ENCODE measurements at places on chromosomes 2 and 18.

- H3K4me3 ChIP-seq: peak overlapping the region; percentile 83
- peak overlapping the region; percentile 94 for H3K27ac ChIP-seq
- peak; percentile 27 for DNase-seq
- H3K27me3 ChIP-seq: no peaks in the 10 kb centered on the region
- no peaks in the 10 kb centered on the region for H3K36me3 ChIP-seq
Measured at GRCh38 chr2:85327160-85327821, 498 bp downstream of the TGOLN2 start.

DNA sequence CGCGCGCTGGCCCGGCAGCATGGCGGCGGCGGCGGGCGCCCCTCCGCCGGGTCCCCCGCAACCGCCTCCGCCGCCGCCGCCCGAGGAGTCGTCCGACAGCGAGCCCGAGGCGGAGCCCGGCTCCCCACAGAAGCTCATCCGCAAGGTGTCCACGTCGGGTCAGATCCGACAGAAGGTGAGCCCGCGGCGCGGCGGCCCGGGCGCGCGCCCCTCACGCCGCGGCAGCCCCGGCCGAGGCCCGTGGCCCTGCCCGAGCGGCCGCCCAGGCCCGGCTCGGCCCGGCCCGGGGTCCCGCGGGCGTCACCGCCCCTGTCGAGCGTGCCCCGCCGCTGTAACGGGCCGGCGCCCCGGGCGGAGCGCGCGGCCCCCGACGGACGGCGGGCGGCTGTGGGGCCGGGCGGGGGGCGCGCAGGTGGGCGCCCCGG, 218 bp downstream of the DGKD start:
- no peak for DNase-seq
- no peaks in the 10 kb centered on the region for H3K27me3 ChIP-seq
- H3K36me3 ChIP-seq: no peaks in the 10 kb centered on the region
- peak overlapping the region; percentile 75 for H3K4me3 ChIP-seq
- H3K27ac ChIP-seq: no peak overlapping the region

GRCh38 chr2:109629867-109630266, 15.7 kb downstream of the SOWAHC start:
- DNase-seq: no peak
- no peaks in the 10 kb centered on the region for H3K4me1 ChIP-seq
- H3K4me3 ChIP-seq: no peak overlapping the region
- no peak overlapping the region for H3K27ac ChIP-seq
- H3K36me3 ChIP-seq: no peaks in the 10 kb centered on the region

DNA sequence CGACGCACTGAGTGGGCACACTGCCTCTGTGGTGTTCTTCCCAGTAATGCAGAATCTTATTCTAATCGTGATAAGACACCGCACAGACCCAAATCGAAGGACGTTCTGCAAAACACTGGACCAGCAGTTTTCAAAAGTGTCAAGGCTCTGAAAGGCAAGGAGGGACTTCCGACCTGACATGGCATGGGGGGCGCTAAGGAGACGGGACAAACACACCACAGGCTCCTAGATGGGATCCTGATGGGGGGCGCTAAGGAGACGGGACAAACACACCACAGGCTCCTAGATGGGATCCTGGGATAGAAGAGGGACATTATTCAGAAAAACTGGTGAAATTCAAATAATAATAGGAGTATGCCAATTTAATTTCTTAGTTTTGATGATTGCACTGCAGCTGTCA, 191.4 kb downstream of the LDLRAD4 start:
- no peaks in the 10 kb centered on the region for H3K27me3 ChIP-seq
- H3K27ac ChIP-seq: no peak overlapping the region
- no peaks in the 10 kb centered on the region for H3K36me3 ChIP-seq
- no peak overlapping the region for H3K4me3 ChIP-seq

- H3K4me1 ChIP-seq: no peaks in the 10 kb centered on the region
- no peak for DNase-seq
- no peaks in the 10 kb centered on the region for H3K27me3 ChIP-seq
- no peak overlapping the region for H3K4me3 ChIP-seq
- H3K27ac ChIP-seq: no peak overlapping the region
Measured at GRCh38 chr2:105362862-105363591, 25.7 kb downstream of the C2orf49 start.

DNA sequence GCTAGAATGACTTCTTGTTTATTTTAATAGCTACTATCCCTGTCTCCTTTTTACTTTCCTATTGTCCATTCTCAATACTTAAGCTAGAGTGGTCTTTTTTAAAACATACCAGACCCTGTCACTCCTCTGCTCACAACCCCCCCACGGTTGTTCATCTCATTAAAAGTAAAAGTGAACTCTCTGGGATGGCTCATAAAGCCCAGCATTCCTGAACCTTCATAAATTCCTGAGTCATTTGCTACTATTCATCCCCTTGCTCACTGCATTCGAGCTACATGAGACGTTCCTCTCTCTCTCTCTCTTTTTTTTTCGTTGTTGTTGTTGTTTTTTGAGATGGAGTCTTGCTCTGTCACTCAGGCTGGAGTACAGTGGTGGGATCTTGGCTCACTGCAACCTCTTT, 148.7 kb upstream of the DSEL start:
- no peaks in the 10 kb centered on the region for H3K27me3 ChIP-seq
- H3K4me3 ChIP-seq: no peak overlapping the region
- no peaks in the 10 kb centered on the region for H3K4me1 ChIP-seq
- no peaks in the 10 kb centered on the region for H3K36me3 ChIP-seq

GRCh38 chr18:5073026-5073944, 123.8 kb downstream of the AKAIN1 start:
- no peaks in the 10 kb centered on the region for H3K36me3 ChIP-seq
- H3K27me3 ChIP-seq: no peaks in the 10 kb centered on the region
- H3K27ac ChIP-seq: no peak overlapping the region

DNA sequence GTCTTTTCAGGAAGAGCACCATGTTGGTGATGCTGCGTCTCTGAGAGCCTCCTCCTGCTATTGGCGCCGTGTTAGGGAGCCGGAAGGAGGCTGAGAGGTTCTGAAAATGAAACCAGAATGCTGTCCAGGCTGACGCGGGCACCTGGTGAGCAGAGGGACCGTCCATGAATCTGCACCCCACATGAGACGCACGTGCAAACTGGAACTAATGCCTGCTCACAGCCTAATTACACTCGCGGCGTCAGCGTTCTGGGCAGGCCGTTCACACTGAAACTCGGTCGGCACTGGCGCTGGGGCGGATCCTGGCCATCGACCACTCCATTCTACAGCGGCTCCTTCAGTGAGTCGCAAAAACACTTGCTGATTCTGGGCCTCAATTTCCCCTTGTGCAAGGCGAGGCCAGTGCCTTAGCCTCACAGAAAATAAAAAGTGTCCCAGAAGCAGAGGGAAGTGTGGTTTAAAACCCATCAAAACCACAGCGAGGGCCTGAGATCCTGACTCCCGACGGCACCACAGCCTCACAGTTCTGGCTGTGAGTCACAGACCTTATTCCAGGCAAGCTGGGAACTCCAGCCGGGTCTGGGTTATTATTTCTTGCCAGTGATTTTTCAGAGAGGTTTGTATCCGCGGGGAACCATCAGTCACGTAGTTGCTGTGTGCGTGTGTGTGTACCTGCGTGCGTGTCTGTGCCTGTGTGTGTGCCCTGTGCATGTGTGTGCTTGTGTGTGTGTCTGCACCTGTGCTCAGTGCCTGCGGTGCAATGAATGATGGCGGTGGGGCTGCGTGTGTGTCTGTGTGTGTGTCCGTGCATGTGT, 49.1 kb upstream of the CTDP1 start:
- H3K4me3 ChIP-seq: no peak overlapping the region
- no peak for DNase-seq
- no peaks in the 10 kb centered on the region for H3K4me1 ChIP-seq
- H3K27ac ChIP-seq: no peak overlapping the region

DNA sequence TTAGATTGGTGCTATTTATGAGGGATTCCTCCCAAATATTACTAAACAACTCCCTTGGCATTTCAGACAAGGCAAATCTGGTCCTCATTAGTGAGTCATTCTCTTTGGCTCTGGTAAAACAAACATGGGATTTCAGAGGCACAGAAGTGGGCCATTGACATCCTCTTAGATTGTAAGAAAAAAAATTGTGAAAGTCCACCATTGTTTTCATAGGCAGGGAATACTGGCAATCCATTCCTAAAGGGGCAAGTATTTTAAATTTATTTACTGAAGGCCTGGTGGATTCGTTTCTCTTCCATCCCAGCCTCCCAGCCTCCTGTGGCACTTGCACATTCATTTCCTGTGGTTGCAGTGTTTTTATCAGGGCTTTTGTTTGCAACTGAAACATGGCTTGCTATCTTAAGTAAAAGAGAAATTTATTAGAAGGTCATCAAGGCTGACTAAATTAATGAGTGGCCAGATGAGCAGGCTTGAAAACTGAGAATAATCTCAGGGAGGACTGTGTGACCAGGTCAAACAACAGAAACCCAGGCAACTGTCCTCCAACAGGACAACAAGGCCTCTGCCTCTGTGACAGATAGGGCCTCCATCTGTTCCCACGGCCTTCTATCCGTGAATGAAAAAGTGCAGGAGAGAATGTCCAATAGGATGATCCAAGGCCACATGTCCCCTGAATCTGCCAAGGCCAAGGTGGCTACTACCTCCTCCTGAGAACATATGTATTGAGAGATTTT, 23.1 kb upstream of the TNFAIP6 start:
- H3K27ac ChIP-seq: no peak overlapping the region
- no peak overlapping the region for H3K4me3 ChIP-seq
- DNase-seq: no peak
- H3K27me3 ChIP-seq: no peaks in the 10 kb centered on the region
- H3K36me3 ChIP-seq: no peaks in the 10 kb centered on the region
- H3K4me1 ChIP-seq: no peaks in the 10 kb centered on the region

- H3K4me3 ChIP-seq: no peak overlapping the region
- no peak overlapping the region for H3K27ac ChIP-seq
- H3K36me3 ChIP-seq: no peaks in the 10 kb centered on the region
- no peaks in the 10 kb centered on the region for H3K4me1 ChIP-seq
- H3K27me3 ChIP-seq: no peaks in the 10 kb centered on the region
- DNase-seq: no peak
Measured at GRCh38 chr2:49306925-49307324, 152.6 kb upstream of the FSHR start.

DNA sequence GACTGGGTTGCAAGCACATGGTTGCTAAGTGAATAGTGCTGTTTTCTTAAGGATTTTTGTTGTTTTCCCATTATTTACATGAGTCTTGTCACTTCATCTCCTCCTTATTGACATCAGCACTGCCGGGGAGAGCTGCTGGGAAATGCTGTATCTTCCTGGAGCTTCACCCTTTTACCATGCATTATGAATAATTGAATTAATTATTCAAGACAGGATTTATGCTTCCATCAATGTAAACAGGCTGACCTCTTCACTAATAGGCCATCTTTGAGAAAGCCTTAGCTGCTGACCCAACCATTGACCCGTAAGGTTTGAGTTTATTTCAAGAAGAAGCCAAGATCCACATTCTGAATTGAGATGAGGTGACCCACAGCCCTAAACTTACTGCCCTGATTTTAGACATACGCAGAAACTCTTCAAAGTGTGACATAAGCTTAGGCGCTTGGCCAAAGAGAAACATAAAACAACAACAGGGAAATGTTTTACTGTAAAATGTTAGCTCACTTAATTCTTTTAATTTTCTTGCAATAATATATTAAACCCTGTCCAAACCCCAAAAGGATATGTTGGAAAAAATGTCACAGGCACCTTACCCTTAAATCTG, 365.5 kb upstream of the SYT4 start:
- no peaks in the 10 kb centered on the region for H3K27me3 ChIP-seq
- no peaks in the 10 kb centered on the region for H3K36me3 ChIP-seq
- H3K4me1 ChIP-seq: no peaks in the 10 kb centered on the region
- H3K4me3 ChIP-seq: no peak overlapping the region
- H3K27ac ChIP-seq: no peak overlapping the region

GRCh38 chr2:199015072-199015471, 442.7 kb downstream of the SATB2 start:
- no peaks in the 10 kb centered on the region for H3K27me3 ChIP-seq
- DNase-seq: no peak
- H3K4me1 ChIP-seq: no peaks in the 10 kb centered on the region
- no peak overlapping the region for H3K27ac ChIP-seq
- no peaks in the 10 kb centered on the region for H3K36me3 ChIP-seq

GRCh38 chr2:74730530-74730929, 76.5 kb downstream of the SEMA4F start:
- DNase-seq: no peak
- H3K36me3 ChIP-seq: no peaks in the 10 kb centered on the region
- no peak overlapping the region for H3K27ac ChIP-seq
- H3K4me1 ChIP-seq: no peaks in the 10 kb centered on the region
- no peaks in the 10 kb centered on the region for H3K27me3 ChIP-seq

DNA sequence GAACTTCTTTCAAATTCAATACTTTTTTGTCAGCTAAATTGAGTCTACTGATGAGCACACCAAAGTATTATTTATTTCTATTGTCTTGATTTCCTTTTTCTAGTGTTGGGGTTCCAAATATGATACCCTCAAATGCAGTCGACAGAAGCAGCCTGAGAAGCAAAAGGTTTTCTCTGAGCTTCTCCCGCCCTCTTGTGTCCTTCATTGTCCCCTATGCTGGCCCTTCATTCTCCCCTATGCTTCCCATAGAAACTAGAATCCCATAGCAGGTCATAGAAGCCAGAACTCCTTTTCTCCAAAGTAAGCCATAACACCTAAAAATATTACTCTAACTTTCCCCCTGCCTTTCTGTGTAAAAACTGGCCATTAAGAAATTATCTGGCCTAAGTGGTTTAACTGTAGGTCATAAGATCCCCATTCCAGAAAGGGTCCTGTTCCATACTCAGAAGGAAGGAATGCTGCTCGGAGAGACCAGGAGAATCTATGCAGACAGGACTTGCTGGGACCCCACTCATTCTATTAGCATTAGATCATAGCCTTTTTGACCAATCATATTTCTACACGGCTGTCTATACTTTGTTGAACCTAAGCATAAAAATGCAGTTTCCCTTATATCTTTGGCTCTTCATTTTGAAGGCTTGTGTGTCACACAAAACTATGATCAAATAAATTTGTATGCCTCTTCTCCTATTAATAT, 764.6 kb upstream of the PKDCC start:
- H3K27ac ChIP-seq: no peak overlapping the region
- no peaks in the 10 kb centered on the region for H3K4me1 ChIP-seq
- no peaks in the 10 kb centered on the region for H3K27me3 ChIP-seq
- DNase-seq: no peak

- no peaks in the 10 kb centered on the region for H3K27me3 ChIP-seq
- no peaks in the 10 kb centered on the region for H3K36me3 ChIP-seq
- no peak for DNase-seq
- no peaks in the 10 kb centered on the region for H3K4me1 ChIP-seq
- H3K27ac ChIP-seq: no peak overlapping the region
- no peak overlapping the region for H3K4me3 ChIP-seq
Measured at GRCh38 chr2:144963031-144963430, 443.1 kb upstream of the ZEB2 start.

GRCh38 chr2:53064154-53064553, 703.5 kb upstream of the CHAC2 start:
- H3K4me3 ChIP-seq: no peak overlapping the region
- H3K27ac ChIP-seq: no peak overlapping the region
- no peak for DNase-seq
- H3K27me3 ChIP-seq: no peaks in the 10 kb centered on the region
- H3K36me3 ChIP-seq: no peaks in the 10 kb centered on the region

- no peak overlapping the region for H3K4me3 ChIP-seq
- no peak for DNase-seq
- H3K36me3 ChIP-seq: no peaks in the 10 kb centered on the region
- no peaks in the 10 kb centered on the region for H3K4me1 ChIP-seq
- no peak overlapping the region for H3K27ac ChIP-seq
Measured at GRCh38 chr2:19185086-19185485, 173.3 kb downstream of the OSR1 start.

Data from ovary (tissue), 10 donors.